Activated CD4-positive, alpha-beta T cell treated with anti-CD3 and anti-CD28 coated beads for 24 hours (primary cell): ENCODE measurements at places on chromosomes 11 and 22.

GRCh38 chr22:41799486-41800347 is 762 bp upstream of the CCDC134 start:
- no peak for DNase-seq

GRCh38 chr22:17339095-17339693 is 30.1 kb upstream of the CECR2 start:
- no peak for DNase-seq

GRCh38 chr11:16460508-16460907 is 104.2 kb upstream of the SOX6 start:
- no peak for DNase-seq

- DNase-seq = no peak
These were observed 70.5 kb upstream of the PARVA start for GRCh38 chr11:12306830-12307229.

GRCh38 chr11:57097149-57097548 is 84.6 kb upstream of the LRRC55 start:
- DNase-seq = no peak

GRCh38 chr11:77316733-77317342 is 15.4 kb upstream of the GDPD4 start:
- DNase-seq = no peak

DNA sequence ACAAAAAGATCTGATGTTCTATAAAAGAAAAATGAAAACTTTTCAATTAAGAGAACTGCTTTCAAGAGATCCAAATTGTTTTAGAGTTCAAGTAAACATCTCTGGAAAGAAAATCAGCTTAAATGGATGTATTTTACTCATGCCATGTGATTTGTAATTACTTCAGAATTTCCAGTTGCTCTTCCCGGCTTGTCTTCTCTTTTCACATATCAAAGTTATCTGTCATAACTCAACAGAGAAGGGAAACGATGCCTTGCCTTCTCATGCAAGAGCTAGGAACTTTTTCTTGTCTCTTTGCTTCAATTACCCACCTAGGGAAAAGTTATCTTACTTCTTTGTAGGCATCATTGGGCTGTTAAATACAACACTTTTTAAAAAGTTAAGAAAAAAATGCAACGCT is 255.2 kb upstream of the POU2AF2 start:
- DNase-seq = no peak

- no peak for DNase-seq
These were observed 13.7 kb upstream of the TSG101 start for GRCh38 chr11:18540207-18541009.

GRCh38 chr11:10653946-10654810 is 39.4 kb downstream of the IRAG1 start:
- peak; percentile 17 for DNase-seq
